ENCODE measurements at places on chromosomes 6 and 20.

DNA sequence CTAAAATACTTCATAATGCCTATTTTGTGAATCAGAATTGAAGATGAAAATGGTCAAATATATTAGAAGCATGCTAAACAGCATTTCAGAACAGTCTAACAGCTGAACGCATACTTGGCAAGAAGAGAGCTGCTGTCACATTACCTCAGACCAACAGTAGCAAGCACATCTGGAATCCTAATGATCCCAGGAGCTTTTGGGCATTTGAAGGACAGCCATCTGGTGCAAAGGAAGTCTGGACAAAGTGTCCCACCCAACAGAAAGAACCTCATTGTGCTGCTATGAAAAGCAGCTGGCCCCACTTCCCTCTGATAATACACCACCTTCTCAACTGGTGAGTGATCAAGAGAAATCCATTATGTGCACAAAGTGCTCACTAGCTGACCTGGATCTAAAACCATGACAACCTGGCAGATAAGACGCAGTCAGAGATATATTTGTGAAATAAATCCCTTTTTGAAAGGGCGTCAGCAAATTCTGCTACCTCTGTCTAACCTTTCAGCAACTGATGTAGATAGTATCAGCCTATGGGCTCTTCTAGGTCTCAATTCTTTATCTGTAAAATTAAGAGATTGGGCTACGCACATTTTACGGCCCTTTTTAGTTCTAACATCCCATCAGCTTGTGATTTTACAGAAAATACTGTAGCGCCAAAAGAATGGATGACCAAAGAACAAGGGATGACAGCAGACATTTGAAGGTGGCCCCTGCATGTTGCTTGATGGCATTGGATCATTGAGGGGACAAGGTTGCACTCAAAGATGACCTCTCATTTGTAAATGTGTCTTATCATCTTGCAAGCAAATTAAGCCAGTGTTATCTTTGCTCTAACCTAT, 78.7 kb downstream of the SGK1 start:
- DNase-seq, result no peak

GRCh38 chr6:107524626-107525025, 34.7 kb downstream of the SOBP start:
- DNase-seq, result no peak

GRCh38 chr20:8860011-8860495, 208.8 kb upstream of the PLCB4 start:
- no peak for DNase-seq

- no peak for DNase-seq
Measured at GRCh38 chr20:51446656-51447055, 95.9 kb downstream of the NFATC2 start.

- no peak for DNase-seq
Measured at GRCh38 chr6:111788379-111789276, 84.6 kb downstream of the FYN start.

DNA sequence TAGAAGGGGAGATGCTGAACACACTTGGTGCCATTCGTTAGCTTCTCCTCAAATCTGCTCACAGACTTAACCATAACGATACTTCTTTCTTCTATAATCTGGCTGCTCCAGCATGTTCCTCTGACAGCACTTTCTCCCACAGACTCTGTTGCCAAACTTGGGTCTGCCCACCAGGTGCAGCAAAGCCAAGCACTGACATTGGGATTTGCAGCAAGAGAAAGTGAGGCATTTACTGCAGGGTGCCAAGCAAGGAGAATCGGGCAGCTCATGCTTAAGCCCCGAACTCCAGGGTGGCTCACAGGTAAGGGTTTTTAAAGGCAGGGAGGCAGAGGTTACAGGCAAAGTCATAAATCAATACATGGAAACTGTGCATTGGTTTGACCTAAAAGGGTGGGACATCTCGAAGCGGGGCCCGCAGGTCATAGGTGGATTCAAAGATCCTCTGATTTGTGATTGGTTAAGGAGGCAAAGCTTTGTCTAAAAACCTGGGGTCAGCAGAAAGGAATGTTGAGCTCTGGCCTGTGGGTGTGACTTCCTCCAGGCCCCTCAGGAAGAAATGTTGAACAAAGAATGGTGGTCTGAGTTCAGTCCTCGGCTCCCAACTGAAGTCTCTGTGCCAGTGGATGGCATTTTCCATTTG, 25.1 kb upstream of the PNPLA1 start:
- no peak for DNase-seq
